ENCODE measurements at places on chromosomes 3 and 15. TPM values are rescaled to one million over a fixed set of nuclear protein-coding genes. Genes with fewer than 3 reads are reported as not detected.
A peak's percentile ranks its signal among the peaks of the same experiment; 100 is the strongest.

Gene IGF2BP2
- total RNA-seq = 0.25 TPM

Gene THRB
- total RNA-seq = not detected

Gene PSTPIP1
- 82.7 TPM for total RNA-seq

Gene STX19
- not detected for total RNA-seq

Gene UQCRC1
- 75.5 TPM for total RNA-seq

Gene GP5
- 3.3 TPM for total RNA-seq

Gene SLC4A7
- 38.3 TPM for total RNA-seq

Gene MEX3B
- total RNA-seq = 5.4 TPM

GRCh38 chr3:184591789-184592188 is 30.2 kb downstream of the EPHB3 start:
- no peak for DNase-seq

DNA sequence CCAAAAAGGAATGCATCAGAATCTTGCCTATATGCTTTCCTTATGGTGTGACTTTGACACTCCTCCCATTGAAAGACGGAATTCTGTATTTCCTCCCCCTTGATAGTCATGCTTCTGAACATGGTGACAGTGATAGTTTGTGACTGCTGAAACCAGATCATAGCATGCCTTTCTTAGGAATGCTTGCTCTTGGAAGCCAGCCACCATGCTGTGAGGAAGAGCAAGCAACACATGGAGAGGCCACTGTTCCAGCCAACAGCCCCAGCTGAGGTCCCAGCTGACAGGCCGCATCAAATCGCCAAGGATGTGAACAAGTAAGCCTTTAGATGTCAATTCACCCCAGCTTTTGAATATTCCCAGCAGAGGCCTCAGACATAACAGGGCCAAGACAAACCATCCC is 100.1 kb downstream of the IGF2BP2 start:
- DNase-seq = no peak

DNA sequence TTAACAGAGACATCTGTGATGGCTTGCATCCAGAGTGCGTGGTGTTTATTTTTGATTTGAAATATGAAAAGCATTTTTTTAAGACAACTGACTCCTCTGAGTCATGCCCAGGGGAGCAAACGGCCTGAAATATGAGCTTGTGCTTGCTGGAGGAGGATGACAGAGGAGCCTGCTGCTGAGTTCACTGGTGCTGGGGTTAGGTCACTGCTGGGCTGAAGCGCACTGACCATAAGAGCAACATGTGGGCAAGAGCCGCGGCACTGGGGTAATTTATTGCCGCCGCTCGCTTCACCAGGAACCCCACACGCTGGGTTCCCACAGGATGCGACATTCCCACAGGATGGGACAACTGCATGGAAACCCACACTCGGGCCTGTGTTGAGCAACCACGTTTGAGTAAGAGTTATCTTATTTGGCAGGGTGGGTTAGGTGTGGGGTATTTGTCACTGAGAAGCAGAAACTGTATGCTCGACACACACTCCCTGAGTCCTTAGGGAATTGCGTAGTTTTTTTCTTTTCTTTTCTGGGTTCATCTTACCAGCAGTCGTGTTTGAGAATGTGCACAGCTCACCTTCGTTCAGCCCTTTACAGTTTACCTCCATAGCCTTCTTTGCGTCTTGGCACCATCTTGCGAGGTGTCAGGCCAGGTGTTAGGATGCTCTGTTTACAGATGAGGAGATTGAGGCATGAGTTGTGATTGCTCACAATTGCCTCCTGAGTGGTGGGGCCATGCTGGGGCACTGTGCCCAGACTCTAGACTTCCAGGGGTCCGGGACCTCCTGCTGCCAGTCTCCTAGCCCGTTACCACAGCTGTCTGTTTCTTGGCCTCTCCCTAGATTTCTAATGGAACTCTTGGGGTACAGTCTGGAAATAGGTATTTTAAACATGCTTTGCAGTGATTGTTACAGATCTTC is 60.4 kb downstream of the SMAD3 start:
- DNase-seq = no peak

DNA sequence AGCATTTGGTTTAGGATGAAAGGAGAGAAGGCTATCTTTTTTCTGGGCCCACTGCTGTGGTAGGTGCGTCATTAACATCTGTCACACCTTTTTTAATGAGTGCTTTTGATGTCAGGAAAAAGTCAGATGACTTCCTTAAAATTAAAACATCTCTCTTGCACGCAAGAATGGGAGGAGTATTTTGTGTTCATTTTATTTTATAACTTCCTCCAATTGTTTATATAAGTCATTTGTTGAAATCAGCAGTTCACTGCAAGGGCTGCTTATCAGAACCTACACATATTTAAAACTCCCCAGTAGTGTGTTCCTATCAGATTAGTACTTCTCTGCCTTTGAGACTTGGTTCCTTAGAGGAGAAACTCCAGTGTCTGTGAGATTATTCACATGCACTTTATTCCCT is 143.8 kb downstream of the NEO1 start:
- DNase-seq = peak; percentile 15

DNA sequence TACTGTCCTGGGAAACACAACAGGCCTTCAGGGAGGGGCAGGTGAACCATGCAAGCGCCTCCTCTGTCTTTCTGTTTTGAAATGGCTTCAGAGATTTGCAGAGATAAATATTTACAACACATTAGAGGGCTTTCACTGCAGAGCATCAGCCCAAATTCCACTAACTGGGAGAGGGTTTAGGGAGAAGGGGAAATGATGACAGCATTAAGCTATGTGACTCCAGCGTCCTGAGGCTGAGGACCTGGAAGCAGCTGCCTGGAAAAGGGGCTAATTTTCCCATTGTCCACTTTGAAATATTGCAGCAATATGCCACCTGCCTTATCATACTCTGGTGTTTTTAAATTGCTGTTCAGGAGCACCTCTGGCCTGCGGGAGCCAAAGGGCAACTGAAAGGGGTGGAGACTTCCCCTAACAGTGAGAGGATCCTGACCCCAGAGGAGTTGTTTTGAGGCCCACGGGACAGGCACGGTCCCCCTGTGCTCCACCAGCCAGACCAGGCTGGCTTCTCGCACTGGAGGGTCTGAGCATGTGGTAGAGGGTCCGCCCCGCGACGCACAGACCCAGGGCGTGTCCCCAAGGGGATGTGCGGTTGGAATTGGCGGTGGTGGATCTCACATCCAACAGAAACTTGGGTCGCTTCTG is 110.6 kb downstream of the XXYLT1 start:
- no peak for DNase-seq

- no peak for DNase-seq
Measured at GRCh38 chr3:41601404-41601987, 360.4 kb downstream of the ULK4 start.

DNA sequence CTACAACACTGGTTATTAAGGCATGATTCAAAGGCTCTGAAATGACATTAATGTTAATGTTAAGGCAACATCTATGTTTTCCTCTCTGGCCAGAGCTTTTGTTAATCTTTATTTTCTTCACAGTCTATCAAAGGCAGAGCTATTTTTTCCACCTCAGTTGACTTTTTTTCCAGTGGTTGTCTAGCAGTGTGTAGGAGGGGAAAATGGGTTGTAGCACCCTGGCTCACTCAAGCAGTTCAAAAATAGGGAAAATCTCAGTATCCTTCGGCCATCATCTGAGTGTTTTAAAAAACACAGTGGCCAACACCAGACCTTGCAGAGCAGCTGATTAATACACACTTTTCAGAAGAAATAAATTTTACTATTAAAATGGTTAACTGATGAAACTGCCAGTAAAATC is 21.4 kb downstream of the CBLB start:
- no peak for DNase-seq

DNA sequence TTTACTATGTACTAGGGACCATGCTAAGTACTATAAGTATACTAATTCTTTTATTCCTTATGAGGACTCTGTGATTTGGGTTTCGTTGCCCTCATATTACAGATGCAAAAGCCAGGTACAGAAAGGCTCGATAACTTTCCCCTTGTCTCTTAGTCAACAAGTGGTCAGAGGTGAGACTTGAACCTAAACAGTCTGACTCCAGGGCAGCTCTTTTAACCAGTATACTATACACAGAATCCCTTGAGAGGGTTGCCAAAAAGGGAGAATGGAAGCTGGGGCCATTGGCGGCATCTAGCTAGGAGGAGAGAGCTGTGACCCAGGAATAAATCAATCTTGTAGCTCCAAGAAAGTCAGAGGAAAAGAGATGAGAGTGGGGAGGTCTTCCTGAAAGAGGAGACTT is 92.4 kb downstream of the TOP2B start:
- no peak for DNase-seq

- no peak for DNase-seq
Measured at GRCh38 chr3:106386050-106386449, 517.2 kb upstream of the CBLB start.

GRCh38 chr3:112003321-112004080 is 4.8 kb downstream of the TAGLN3 start:
- DNase-seq = no peak

DNA sequence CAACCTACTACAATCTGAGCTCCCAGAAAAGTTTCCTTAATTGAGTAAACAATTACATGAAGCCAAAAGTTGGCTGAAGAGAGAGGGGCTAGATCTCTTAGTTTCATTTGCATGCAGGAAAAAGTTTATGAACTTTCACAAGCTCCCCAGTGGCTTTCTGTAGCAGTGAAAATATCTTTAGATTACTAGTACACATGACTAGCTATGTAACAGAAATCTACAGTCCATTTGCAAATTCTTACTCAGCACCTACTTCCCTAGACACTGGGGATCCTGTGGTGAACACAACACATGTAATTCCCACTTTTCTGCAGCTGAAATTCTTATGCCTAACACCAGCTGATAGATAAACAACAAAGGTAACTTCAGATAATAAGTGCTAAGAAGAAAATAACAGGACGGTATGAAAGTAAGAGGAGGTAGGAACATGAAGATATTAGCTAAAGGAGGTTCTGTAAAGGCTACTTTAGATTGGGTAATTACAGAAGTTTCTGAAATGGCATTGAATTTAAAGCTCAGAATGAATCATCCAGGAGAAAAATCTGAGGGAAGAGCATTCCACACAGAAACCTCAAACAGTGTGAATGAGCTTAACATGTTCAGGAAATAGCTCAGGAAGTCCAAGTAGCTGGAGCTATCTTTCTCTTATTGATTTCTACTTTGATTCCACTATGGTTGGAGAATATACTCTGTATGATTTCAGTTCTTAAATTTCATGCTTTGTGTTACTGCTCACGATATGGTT is 204.8 kb downstream of the MAGI1 start:
- no peak for DNase-seq

DNA sequence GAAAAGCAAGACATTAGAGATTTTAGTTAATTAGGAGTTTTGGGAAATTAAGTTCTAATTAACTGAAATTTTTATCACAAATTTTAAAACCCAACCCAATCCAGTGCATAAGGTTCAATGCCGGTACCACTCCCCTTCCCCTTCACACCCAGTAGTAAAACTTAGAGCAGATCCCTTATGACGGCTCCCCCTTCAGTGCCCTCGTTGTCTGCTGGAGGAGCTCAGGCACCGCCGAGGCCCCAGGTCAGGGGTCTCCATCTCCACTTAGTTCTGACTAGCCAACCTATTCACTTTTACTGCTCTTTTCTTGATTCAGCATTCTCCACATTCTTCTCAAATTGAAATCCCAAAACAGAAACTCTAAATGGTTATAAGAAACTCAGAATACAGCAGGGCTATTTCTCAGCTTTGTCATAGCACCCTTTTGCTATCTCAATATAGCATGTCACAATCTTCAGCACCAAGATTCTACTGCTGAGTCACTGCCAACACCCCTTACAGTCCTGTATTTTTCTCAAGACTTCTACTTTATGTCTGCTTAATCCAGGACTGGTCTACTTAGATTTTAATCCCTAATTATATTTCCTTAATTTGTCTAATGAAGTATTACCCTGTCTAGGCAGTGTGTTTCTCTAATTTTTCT is 39.8 kb downstream of the TUBGCP4 start:
- DNase-seq = no peak

- DNase-seq = no peak
Measured at GRCh38 chr3:86967062-86967461, 23.9 kb downstream of the VGLL3 start.

DNA sequence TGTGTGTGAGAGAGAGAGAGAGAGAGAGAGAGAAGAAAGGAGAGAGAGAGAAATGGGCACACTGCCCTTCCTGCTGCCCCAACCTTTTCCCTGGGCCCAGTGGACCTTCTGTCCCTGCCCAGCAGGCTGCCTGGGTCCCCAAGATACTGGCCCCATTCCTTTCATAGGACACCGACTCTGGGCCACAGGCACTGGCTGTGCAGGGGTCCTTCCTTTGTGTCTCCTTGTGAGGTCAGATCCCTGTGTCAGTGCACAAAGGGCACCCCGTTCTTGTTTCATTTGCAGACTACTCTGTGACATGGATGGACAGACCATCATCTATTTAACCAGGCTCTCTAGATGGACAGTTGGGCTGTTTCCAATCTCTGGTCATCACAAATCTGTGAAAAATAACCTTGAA is 21.3 kb upstream of the KLF13 start:
- no peak for DNase-seq

DNA sequence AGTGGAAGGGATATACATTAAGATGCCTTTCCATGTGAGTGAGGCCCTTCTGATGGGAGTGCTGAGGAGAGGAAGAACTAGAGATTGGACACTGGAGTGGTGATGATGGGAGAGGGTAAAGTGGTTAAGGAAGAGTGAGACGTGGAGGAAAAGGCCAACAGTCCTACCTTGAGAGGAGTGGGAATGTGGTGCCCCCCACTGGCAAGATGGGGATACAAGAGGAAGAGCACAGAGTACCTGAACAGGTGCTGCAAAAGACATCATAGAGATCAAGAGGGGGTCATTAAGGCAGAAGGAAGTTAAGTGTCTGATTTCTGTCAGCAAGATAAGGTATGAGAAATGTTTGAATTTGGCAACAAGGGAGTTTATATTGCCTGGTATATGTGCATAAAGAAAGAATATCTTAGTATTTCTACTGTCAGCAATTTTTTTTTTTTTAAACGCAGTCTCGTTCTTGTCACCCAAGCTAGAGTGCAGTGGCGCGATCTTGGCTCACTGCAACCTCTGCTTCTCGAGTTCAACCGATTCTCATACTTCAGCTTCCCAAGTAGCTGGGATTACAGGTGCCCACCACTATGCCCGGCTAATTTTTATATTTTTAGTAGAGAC is 34.0 kb downstream of the ARIH2 start:
- peak; percentile 28 for DNase-seq
